Ureter (tissue), 1 donor: ENCODE measurements at places on chromosomes 2 and 18. TPM values are rescaled to one million over a fixed set of nuclear protein-coding genes. Genes with fewer than 3 reads are reported as not detected.

DNA sequence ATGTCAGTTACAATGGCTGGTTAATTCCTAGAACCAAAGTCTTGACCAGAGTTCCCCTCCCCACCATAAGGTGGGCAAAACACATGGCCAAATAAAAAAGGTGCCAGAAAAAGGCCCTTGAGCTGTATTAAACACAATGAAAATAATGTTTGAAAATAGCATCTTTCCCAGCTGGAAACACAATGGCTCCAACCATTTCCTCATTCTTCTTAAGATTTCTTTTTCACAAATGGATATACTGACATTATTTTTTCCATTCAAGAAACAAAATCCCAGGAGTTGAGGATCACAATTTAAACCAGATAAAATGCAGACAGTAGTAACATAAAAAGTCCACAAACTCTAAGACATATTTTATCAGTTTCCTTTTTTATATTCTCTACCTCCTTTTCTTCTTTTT, 143.8 kb downstream of the EXOC6B start:
- DNase-seq: no peak

DNA sequence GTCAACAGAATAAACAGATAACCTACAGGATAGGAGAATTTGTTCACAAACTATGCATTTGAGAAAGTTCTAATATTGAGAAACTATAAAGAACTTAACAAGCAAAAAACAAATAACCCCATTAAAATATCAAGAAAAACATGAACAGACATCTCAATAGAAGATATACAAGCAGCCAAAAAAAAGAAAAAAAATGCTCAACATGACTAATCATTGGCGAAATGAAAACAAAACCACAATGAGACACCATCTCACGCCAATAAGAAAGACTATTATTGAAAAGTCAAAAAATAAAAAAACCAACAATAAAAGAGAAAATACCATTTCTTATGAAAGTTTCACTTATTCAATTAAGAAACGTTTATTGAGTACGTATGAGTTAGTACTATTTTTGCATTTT, 800.5 kb downstream of the CBLN2 start:
- no peak for DNase-seq

DNA sequence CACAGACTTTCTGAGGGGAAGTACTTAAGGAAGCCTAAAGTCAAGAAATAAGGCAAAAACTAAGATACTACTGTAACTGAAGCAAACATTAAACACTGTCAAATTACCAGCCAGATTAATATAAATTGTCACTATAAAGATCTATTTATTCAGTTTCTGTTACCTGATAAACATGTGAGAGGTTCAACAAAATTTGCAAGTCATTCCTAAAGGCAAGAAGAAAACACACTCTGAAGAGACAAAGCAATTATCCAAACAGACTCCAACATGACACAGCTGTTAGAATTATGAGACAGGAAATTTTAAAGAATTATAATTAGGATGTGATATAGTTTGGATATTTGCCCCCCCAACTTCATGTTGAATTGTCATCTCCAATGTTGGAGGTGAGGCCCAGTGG, 140.4 kb upstream of the COL3A1 start:
- no peak for DNase-seq

DNA sequence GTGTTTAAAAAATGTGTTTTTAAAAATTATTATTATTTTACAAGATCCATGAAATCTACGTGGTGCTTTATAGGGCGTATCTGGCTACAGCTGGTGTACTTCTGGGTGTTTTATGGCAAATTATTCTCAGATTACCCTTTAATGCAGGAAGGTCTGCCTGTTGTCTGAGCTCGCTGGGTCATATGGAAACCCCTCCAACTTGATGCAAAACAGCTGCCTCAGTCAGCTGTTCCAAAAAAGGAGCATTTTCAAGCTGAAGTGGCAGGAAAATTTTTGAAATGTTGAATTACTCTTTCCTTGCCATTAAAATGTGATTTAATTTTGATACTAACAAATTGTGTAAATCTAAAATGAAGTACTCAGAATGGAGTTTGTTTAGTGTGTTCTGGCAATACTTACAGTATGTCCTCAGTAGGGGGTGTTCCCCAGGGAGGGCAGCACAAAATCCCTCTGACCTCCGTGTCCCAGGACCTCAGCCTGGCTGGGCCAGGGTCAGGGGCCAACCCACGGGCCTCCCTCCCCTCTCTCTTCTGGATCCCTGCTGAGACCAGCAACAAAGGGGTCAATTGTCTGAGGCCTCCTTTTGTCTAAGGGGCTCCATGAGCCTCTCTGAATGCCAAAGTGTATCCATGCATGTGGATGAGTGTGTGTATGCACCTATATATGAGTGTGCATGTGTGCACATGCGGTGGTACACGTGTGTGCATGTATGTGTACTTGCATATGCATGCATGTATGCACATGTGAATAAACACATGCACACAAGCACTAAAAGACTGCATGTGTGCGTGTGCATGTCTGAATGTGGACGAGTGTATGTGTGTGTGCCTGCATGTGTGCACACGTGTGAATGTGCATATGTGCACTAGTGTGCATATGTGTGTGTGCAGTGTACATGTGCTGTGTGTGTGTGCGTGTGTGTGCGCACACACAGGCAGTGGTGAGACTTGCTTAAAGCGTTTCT, 105.4 kb downstream of the ACOXL start:
- no peak for DNase-seq

DNA sequence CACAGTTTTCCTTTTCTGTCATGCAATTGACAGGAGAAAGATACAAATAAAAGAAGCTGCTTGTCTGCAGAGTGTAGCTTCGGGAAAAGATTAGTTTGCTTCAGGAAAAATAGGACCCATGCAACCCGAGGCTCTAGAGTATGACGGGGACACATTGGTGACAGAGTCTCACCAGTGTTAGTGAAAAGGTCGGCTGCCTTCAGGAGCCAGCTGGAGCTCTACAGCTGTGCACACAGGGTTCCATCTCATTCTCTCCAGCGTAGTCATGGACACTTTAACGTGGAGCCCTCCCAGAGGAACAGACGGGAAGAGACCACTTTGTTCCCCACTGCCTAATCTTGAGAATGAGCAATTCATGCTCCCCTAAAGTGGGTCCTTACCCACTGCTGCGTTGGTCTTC, 42.9 kb downstream of the FECH start:
- DNase-seq: no peak

DNA sequence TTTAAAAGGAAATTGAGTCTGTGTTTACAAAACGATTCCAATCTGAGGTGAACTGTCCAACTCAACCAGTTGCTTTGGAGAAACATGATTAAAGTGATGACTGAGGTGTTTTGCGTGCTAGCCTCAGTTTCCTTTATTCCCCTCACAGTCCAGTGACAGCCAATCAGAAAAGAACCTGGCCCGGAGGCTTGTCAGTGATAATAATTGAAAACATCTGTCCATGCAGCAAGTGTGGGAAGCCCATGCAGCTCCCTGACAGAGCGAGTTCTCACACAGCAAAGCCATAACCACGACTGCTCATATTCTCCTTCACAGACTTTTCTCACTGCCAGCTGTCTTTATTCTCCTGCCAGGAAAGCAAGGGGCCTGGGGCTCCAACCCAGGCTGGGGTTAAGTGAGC, 613.4 kb downstream of the ARHGAP15 start:
- no peak for DNase-seq

GRCh38 chr2:145292166-145292565, 772.2 kb upstream of the ZEB2 start:
- no peak for DNase-seq

MBP gene
- total RNA-seq: 78.7 TPM
